ENCODE measurements at places on chromosomes 13 and 19.

GRCh38 chr13:24361113-24361512, 51.7 kb downstream of the C1QTNF9 start:
- no peak for DNase-seq

GRCh38 chr13:90867336-90867683, 480.2 kb upstream of the MIR17HG start:
- no peak for DNase-seq

DNA sequence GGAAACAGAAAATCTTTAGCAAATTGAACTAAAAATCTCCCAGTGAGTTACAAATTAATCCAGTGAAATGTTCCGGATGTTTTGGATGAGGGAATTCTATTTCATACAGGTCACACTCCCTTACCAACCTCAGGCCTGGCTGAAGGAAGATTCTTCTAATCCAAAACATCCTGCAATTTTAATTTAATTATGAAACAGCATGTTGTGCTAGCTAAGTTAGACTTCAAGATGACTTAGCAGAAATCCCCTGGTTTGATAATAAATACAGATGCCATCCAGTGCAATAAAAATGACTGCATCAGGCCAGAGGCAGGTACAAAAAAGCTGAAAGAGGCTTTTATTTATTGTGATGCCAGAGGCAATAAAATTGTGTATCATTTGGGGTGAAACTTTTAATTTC, 96.7 kb upstream of the CLDN10 start:
- DNase-seq = no peak

DNA sequence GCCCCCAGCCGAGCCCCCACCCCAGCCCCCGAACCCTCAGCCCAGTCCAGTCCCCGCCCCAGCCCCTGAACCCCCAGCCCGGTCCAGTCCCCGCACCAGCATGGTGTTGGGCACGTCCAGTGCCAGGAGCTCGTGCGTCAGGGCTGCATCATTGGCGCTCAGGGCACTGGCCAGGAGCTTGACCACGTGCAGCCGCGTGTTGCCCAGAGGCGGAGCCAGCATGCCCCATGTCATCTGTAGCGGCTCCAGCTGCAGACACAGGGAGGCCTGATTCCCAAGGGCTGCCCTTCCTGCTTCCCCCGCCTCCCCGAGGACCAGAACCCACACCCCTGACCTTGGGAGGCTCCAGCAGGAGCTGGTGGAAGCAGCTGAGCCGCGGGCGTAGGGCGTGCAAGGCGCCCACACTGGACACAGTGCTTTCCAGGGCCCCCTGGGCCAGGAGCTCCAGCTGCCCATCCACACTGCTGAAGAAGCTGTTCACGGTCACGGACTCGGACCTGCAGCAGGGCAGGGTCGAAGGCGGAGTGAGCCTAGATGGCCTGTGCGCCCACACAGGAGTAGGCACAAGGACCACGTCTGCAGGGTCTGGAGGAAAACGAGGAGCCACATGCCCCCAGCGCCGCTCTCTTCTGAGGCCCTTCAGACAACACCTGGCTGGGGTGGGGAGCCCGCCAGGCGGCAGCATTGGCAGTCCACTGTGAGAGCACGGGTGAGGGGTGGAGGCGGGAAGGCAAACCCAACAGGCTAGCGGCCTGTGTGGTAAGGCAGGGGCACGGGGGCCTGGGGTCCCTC, 12.8 kb upstream of the TMEM86B start:
- DNase-seq = no peak

DNA sequence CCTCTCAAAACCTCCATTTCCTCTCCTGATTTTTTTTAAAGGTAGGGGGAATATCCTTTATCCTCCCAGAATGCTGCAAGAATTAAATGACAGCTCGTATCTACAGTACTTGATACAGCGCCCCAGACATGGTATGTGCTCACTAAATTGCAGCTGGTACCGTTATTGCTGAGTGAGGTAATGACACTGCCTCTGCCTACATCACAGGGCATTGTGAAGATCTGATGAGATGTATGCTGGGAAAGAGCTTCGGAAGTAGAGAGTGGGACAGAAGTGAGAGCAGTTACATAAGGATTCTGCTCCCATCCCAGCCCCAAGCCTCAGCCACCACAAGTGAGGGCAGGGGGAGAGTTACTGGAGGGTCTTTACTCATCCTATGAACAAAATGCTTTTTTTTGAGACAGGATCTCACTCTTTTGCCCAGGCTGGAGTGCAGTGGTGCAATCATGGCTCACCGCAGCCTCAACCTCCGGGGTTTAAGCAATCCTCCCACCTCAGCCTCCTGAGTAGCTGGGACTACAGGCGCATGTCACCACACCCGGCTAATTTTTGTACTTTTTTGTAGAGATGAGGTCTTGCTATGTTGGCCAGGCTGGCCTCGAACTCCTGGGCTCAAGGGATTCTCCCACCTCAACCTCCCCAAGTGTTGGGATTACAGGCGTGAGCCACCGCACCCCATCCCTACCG, 1.7 kb upstream of the FKRP start:
- DNase-seq = no peak

GRCh38 chr13:67277581-67277980, 47.4 kb upstream of the PCDH9 start:
- DNase-seq = no peak

DNA sequence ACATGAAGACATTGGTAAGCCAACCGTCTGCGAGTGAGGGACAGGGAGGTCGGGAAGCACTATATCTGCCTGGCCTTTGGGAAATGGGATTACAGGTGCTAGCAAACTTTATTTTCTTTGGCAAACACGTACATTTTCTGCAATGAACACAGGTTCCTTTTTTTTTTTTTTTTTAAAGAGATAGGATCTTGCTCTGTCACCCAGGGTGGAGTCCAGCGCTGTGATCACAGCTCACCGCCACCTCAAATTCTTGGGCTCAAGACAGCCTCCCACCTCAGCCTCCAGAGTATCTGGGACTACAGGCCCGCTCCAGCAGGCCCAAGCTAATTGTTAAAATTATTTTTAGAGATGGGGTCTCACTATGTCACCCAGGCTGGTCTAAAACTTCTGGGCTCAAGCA, 24.2 kb downstream of the ELAVL1 start:
- DNase-seq = no peak

GRCh38 chr13:75160984-75161383, 321.0 kb downstream of the TBC1D4 start:
- no peak for DNase-seq

DNA sequence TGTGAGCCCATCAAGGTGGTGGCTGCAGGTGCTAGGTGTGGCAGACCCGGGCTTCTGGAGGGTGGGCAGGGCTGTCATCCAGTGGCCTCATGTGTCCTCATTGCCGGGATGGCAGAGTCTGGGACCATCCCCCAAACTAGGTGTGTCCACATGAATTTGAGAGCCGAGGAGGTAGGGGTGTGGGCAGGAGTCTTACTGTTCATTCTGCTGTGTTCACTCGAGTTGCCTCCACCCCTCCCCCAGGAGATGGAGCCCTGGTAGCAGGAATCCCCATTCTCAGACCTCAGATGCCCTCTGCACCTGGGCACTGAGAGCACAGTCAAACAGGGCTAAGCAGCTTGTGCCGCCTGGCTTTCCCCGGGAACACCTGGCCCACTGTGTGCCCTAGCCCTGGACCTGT, 22.4 kb downstream of the NAXD start:
- DNase-seq = no peak

DNA sequence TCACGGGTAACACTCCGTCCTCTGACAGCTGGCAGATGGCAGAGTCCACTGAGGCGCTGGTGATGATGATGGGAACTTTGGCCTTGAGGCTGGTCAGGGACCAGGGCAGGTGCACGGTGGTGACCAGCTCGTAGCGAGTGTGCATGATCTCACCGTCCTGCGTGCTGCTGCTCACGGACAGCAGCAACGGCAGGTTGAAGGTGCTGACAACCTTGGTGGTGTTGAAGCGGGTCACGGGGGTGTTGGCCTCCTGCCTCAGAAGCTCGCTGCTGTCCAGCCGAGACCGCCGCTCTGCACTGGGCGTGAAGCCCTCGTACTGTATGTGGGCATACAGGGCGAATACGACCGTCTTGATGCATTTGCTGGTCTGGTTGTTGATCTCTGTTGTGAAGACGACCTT, 11.6 kb downstream of the ARRDC5 start:
- no peak for DNase-seq

- DNase-seq = no peak
These were observed 225.0 kb downstream of the SLITRK1 start for GRCh38 chr13:83657281-83657680.

DNA sequence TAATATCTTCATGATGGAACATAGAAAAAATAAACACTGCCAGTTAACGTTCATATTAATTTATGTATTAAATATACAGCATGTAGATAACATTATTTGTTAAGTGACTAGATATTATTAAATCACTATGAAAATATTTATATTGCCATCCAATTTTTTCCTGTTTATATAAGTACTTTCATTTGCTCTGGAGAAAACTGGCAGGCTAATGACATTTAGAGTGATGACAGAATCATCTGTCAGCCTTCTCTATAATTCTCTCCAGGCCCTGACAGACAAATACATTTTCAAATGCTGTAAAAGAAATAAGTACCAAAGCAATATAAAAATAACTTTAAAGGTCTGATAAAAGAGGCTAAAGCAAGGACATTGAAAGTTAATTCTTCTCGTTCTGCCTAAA, 2556.7 kb upstream of the PCDH20 start:
- DNase-seq = no peak

GRCh38 chr19:13102666-13103580, at the start of gene LYL1:
Gene LYL1 (minus strand): TSS chr19:13102858. CDS start chr19:13101171, 1,687 bp downstream.
- peak; percentile 63 for DNase-seq

- peak; percentile 56 for DNase-seq
These were observed 3.1 kb downstream of the CCER2 start for GRCh38 chr19:38908911-38909310.

GRCh38 chr19:10471909-10472308, 31.2 kb downstream of the KEAP1 start:
- no peak for DNase-seq

- no peak for DNase-seq
These were observed 72.1 kb upstream of the MYCBP2 start for GRCh38 chr13:77398825-77399620.

All from CD4-positive, CD25-positive, alpha-beta regulatory T cell (primary cell).